Esophagus muscularis mucosa (tissue), 4 donors: ENCODE measurements at places on chromosomes 3 and 15.

- no peak for DNase-seq
Observed at GRCh38 chr3:107833043-107833442, 257.8 kb downstream of the CD47 start.

DNA sequence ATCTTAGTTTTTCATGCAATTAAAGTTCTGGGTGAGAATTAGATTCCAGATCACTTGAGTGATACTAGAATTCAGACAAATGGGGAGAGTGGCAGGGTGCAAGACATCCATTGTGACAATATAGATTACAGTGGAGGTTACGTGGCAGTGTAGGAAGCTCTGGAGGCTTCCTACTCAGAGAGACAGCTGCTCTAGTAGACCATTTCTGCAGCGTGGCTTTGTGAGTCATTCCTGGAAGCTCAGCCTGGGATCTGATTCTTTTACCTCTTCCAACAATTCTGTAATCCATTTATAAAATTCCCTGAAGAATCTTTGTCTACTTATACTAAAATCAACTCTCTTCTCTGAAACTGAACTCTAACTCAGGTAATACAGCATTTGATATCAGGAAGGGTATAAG is 90.4 kb upstream of the ASB14 start:
- no peak for DNase-seq

GRCh38 chr15:70436428-70436827 is 326.9 kb downstream of the UACA start:
- DNase-seq, result no peak

DNA sequence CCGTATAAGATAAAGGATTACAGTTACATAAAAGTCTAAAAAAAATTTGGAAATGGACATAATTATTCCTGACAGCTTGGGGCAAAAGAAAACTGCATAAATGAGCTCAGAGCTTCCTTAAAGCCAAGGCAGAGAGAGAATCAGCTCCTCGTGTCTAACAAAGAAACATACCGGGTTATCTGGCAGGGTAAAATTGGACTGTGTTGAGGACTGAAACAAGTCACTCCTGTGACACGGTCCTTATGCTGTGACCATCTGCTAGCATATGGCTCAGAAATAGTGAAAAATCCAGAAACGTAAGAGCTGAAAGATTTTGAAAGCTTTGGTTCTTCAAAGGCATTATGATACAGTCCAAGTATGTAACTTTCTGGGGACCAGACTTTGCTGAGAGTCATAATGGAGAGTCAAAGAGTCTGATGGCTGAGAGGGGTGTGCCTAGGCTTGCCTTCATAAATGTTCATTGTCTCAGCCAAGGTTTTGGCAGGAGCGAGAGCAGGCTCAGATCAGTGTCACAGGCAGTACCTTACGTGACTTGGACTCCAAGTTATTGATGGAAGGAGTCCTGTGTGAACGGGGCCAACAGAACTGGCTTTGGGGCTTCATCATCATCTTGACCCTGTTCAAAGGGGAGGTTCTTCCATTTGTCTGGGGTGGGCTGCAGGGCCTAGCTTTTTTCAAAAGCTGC is 12.5 kb downstream of the MAP6D1 start:
- DNase-seq, result no peak

GRCh38 chr3:149005416-149005815 is 14.1 kb downstream of the GYG1 start:
- DNase-seq, result no peak

GRCh38 chr3:48832684-48833083 is 15.0 kb downstream of the PRKAR2A start:
- no peak for DNase-seq

- DNase-seq, result no peak
Observed at GRCh38 chr3:122314228-122314876, 10.7 kb upstream of the CSTA start.

- DNase-seq, result peak; percentile 82
Observed at GRCh38 chr15:68311464-68311835, 33.9 kb downstream of the FEM1B start.

- DNase-seq, result no peak
Observed at GRCh38 chr3:45506084-45506483, 88.5 kb upstream of the LIMD1 start.

DNA sequence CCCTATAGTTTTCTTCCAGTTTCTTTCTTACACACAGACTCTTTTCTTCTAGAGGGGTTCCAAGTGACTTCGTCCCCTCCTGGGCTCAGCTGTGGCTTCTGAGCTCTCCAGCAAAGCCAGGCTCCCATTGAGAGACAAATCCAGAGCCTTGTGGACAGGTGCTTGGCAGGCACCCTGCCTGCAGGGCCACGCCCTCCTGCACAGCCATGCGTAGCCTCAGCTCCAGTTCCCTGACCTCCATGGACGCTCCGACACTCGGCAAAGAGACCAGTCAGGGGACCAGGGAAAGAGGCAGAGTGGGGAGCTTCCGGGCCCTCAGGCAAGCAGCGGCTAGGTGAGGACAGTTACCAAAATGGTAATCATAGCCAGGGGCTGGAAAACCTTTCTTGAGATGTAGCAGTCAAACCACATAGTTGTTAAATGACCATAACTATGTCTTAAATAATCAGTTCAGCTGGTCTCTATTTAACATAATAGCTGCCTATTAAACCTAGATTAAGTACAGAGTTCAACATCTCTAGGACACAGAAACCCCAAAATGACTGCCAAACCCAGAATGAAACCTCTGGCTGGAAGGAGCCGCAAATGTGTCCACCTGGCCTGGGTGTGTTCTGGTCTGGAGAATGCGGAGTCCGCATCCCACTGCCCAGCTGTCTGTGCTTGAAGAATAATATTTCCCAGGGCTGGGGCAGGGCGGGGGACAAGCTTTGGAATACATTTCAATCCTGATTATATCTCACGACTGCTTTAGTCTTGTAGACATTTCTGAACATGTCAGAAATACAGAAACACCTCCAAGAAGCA is 69.3 kb upstream of the RGMA start:
- DNase-seq, result no peak

DNA sequence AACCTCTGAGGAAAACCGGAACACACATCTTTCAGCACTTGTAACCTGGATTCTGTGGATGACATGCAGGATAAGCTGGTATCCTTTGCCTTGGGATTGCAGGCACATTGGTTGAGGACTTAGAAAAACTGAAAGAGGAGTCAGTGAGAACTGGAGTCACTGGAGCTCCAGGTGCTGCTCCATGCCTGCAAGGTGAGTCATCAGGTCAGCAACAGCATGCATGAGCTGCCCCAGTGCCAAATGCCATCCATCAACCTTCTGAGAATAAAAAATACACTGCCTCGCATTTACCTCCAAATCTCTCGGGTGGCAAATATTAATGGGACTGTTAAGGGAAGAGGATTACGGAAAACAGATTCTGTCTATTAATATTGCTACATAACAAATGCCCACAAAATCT is 729.1 kb downstream of the NTRK3 start:
- DNase-seq, result no peak

DNA sequence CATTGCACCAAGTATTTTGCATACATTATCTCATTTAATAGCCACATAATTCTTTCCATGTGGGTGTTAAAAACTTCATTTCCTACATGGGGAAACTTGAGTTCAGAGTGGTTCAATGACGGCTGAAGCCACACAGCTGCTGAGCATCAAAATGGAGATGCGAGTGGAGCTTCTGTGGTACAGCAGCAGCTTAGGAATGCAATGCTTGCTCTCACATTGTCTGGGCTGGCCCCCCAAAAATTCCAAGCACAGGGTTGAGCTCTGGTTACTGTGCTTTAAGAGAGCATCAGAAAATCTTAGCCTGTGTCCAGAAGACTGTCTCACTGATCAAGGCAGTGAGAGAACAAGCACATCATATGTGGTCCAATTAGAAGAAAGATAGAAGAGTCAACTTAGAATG is 57.4 kb upstream of the GADL1 start:
- peak; percentile 29 for DNase-seq

DNA sequence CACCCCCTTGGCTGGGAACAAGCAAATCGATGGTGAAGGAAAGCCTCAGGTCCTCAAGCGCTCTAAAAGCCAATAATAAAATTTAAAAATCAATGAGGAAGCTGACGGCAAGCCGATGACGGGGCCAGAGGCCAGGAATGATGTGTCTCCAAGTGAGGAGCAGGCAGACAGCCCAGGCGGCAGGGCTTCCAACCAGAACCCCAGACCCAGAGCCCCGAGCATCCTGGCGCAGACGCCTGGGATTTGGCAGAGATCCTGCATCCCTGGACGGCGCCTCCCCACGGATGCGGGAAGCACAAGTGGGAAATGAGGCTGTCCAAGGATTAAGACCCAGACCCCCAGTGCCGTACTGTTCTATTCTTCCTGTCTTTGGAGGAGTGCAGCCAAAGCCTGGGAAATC is 123.0 kb upstream of the PROK2 start:
- no peak for DNase-seq

DNA sequence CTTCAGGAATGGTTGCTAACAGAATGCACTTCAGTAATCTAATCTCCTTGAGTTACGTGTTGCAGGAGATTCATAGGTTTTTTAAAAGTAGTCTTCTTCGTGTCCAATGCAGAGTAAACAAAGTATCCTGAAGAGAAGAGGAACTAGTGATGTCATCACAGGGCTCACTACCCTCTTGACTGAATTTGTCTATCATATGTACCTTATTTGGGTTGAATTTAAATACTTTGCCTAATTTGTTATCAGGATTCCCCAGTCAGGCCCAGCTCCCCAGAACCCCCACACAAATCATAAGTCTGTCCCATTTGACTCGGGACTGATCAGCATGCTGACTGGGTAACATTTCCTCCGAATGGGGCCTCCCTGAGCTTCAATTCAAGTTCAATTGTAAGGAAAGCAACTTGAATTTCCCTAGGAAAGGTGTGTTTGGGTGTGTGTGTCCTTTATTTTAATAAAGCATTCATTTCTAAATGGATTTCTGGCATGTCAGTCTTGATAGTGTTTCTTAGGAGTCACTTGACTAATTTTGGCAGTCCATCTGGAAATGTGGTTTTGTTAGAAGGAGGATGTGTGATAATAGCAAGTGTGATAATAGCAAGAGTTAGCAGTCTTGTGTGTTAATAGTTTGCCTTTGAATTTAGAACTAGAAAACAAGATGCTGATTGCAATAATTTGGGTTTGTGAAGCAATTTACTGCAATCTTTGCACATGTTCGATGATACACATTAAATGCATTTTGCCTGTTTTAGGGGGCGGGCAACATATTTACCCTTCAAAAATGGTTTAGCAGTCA is 21.9 kb downstream of the OXNAD1 start:
- DNase-seq, result no peak

DNA sequence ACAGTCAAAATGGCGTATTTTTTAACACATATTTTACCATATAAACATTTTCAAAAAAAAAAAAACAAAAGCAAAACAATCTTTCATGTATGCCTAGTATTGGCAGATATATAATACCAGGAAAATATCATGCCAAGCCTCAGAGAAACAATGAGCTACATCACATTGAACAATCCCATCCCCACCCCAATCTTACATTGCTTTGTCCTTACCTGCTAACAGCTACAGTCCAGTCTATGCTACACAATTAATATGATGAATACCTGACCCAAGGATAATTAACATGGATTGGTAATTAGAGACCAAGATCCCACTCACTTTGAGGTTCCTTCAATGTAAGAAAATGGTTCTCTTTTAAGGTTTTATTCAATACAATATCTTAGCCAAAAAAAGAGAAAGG is 7.6 kb upstream of the SATB1 start:
- no peak for DNase-seq

DNA sequence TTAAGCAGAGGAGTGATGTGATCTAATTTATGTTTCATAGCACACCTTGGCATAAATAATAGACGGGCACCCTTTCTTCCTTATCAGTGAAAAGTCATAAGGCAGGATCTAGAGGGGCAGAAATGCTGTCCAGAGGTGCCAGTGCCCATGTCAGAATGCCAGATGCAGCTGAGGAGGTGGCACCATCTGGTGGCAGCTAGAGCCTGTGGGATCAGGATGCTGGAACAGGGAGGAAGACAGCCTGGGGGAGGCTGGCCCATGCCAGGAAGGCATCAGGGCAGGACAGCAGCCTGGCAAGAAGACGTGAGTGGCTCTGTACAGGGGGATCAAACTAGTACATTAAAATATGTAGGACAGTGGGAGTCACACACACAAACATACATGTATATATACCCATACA is 16.5 kb downstream of the MYH15 start:
- no peak for DNase-seq

- no peak for DNase-seq
Observed at GRCh38 chr3:54850484-54851018, 77.3 kb downstream of the LRTM1 start.

DNA sequence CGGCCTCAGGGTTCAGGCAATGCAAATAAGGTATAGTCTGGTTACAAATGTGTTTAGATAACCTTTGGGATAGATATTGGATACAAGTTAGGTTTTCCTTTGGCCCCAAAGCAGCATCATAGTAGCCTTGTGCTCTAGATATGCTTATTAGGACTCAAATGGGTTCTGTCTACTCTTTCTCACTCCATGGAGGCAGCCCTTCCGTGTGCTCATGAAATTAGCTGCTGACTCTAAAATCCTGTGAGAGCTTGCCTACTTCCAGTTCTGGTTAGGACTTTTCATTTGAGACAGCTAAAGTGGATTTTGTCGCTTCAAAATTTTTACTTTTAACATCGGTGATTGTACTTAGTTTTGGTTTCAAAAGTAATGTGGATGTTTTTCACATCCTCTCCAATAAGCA is 1.6 kb downstream of the CDV3 start:
- no peak for DNase-seq

DNA sequence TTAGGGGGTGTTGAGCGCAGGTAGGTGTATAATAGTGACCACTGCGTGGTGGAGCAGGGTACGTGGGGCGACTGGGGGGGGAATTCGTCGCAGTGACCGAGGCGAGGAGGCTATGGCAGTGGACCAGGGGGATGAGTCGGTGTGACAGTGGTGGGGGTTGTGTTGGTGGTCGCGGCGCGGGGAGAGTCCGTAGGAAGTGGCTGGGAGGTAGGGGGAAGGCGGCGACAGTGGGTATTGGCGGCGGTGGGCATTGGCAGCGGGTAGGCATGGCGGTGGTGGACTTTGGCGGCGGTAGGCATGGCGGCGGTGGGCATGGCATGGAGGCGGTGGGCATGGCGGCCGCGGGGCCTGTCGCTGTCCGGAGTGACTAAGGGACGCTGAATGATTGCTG is 739 bp downstream of the SNRPN start:
- DNase-seq, result no peak

- DNase-seq, result no peak
Observed at GRCh38 chr3:20739814-20740213, 553.8 kb upstream of the SGO1 start.

DNA sequence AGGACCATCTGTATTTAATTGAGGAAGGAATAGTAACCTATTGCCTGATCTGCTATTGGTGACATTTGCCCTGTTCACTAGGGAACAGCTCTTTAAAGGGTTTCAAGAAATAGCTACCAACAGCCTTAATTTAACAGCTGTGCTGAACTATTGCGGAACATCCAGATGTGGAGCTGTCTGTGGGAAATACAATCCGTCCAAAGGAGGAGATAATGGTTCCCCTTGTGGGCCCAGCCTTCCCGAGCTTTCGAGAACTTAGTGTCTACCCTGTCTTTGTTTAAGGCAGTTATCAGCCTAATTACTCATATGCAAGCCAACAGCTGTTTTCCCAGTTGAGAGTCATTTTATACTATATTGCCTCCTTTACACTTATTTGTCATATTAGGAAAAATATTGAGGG is 398.6 kb downstream of the WDR72 start:
- no peak for DNase-seq
